ENCODE measurements at places on chromosomes 12 and 14.

DNA sequence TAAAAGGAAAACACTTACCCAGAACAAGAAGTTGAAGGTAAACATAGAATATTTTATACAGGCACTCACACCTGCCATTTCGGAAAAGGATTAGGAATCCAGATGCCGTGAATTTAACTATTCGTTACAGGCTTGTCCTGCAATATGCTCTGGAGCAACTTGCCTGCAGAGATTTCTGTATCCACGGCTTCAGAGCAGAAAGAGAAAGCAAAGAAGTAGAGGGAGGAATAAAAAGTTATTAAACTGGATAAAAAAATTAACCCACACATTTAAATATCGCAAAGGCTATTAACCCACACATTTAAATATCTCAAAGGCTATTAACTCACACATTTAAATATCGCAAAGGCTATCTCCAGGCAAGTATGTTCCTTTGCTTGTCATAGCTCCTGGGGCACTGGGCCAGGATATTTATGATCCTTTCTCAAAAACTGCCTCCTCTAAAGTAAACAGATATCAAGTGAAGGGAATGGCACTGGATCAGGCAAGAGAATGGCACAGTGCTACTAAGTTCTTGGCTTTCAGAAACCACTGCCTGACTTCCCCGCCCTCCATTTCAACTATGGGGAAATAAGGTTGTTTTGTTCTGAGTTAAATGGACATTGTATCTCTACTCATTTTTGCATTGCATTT lies at the start of gene TSPAN8:
Gene TSPAN8 (minus strand): TSS at position 399 of the 633 bp plus-strand sequence. CDS start 321 bp downstream, at position 78.
- DNase-seq, result no peak

- DNase-seq, result peak; percentile 63
Observed at GRCh38 chr12:79547735-79548609, 142.8 kb downstream of the PAWR start.

DNA sequence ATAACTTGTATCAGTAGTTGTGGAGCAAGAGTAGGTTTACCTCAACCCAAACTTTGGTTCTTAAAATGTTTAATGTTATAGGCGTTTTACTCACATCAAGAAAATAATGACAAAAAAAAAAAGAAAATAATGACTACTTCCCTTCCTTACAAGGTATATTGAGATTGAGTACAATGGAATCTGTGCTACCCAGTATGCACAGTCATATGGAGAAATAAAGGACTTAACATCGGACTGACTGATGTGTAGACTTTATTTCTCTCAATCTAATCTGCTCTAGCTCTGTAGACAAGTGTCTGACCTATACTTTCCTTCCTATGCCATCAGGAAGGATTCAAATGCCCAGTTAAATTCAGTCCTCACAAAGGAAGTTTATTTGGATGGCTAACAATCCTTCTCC lies 14.4 kb downstream of the MUCL1 start:
- DNase-seq, result no peak

DNA sequence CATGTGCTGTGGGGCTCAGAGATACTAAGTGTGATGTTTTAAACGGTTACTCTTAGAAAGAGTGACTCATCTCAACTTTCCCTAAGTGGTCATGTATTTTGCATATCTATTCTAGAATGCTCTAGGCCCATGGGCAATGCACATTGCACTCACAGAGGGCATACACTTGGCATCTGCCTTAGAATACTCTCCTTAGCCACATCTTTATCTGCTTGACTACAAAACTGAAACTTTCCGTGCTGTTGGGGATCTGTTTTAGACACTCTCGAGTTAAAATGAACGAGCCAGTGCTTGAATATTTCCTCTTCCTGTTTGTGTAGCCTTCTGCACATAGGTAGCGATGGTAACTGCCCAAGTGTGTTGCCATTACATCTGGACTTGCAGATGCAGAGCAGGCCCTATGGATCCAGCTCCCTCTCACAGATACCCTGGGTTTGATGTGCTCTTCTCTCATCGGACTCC lies 180.5 kb downstream of the CAND1 start:
- DNase-seq, result no peak

GRCh38 chr12:12925388-12925787 lies 26.6 kb downstream of the GPRC5D start:
- DNase-seq, result no peak

GRCh38 chr14:66066981-66067776 lies 419.0 kb upstream of the CCDC196 start:
- no peak for DNase-seq

DNA sequence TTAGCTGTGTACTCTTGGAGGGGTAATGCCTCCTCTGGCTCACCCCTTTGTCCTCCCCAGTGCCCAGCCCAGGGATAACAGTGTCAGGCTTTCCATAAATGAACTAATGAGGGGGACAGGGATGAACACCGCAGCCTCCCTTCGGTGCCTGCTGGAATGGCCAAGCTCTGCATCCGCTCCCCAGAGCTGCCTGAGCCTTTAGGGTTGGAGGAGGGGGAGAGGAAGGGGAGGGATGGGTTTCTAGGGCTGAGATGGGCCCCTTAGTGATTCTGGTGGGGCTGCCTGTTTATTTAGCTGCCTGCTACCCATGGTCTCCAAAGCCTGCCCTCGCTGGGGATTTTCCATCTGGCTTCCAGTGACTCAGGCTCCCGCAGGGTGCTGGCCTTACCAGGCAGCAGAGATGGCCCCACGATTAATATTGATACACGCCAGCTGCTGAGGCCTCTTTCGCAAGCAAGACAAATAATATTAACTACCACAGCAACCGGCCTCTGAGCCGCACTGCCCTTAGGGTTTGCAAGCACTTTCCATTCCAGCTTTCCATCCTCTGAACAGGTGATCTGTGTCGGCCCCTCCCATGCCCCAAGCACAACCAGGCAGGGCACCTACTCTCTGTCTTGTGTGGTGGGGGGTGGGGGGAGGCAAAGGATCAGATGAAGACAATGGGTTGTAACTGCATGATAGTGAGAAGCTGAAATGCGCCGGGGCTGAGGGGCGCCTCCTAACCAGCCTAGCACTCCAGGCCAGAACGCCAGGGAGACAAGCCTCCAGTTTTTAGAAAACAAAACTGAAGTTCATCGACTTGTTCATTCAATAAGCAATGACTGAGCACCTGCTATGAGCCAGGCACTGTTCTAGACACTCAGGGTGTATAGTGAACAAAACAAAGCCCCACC lies 56.7 kb downstream of the C14orf132 start:
- DNase-seq, result no peak

- DNase-seq, result no peak
Observed at GRCh38 chr12:81010641-81011040, 67.2 kb upstream of the ACSS3 start.

DNA sequence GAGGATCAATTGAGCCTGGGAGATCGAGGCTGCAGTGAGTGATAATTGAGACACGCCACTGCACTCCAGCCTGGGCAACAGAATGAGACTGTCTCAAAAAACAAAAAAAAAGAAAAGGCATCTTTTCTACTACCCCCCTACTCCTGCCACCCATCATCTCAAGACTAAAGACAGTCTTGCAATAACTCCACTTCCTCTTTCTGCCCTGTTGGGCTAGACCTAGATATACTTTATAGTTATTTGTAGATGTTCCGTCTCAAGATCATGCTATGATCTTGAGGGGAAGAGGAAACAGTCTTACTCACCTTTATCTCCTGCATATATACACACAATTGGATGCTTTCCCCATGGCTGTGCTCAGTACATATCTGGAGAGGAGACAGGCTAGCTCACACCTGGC lies 12.1 kb upstream of the ESPL1 start:
- no peak for DNase-seq

DNA sequence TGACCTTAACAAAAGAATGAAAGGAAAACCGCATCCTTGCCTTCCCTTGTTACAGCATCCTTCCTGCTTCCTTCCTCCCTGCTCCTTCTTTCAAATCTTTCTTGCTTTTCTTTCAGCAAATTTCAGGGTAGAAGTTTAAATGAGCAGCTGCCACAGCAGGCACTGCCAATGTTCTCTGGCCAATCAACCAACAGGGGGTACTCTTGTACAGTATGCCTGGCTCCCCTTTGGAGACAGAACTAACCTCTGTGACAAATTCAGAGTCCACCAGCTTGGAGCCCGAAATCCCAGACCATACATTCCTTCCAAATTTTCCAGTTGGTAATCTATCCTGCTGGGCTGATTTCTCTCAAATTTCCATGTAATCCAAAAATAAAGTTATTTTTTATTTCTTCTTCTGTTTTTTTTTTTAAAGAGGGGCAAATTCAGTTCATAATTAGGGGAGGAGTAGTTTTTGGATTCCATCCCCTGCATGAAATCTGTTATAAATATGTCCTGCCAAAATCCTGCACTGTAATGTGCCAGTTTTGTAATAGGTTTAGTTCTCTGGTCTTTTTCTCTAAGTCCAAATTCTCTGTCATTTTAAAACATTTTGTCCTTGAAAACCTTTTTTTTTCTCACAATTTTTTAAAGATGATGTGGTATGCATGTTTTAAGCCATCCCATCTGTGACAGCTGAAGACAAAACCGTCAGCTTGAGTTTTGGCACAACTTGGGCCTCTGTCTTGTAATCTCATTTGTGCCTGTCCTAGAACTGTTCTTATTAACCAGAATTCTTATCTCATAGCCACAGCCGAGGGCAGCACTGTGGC lies 610.0 kb upstream of the LMO3 start:
- no peak for DNase-seq

GRCh38 chr14:60095781-60096450 lies 4.2 kb downstream of the PCNX4 start:
- DNase-seq, result no peak

GRCh38 chr12:115672086-115672485 lies 605.4 kb downstream of the MED13L start:
- no peak for DNase-seq

DNA sequence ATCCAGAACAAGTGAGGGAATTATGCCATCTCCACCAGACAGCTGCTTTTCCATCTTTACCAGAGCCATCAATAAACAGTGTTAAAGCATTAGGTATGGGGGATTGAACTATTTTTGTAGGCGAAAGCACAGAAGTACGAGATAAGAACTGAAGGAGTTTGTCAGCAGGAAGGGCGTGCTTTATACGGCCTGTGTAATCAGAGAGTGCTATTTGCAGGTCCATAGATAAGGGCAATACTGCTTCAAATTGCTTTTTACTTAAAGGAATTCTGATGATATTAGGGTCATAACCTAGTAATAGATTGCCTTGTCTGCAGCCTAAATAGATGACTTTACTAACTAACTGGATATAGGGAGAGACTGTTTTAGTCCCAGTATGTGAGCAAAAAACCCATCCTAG lies 20.3 kb upstream of the CLEC4E start:
- no peak for DNase-seq

DNA sequence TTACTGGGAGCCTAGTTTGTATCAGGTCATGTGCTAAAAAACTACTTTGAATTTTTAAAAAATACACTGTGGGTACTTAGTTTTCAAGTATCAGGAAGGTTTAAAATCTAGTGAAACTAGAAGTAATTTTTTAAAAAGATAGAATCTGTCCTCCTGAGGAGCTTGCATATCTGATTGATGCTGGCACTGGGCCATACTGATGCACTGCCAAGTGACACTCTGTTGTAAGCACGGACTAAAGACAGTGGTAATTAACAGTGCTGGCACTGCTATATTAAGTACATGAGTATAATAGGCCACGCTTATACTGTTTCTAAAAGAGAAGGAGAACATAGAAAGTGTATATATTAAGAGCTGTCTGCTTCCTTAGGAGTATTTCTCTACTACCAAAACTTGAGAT lies 10.0 kb upstream of the TBC1D30 start:
- no peak for DNase-seq

DNA sequence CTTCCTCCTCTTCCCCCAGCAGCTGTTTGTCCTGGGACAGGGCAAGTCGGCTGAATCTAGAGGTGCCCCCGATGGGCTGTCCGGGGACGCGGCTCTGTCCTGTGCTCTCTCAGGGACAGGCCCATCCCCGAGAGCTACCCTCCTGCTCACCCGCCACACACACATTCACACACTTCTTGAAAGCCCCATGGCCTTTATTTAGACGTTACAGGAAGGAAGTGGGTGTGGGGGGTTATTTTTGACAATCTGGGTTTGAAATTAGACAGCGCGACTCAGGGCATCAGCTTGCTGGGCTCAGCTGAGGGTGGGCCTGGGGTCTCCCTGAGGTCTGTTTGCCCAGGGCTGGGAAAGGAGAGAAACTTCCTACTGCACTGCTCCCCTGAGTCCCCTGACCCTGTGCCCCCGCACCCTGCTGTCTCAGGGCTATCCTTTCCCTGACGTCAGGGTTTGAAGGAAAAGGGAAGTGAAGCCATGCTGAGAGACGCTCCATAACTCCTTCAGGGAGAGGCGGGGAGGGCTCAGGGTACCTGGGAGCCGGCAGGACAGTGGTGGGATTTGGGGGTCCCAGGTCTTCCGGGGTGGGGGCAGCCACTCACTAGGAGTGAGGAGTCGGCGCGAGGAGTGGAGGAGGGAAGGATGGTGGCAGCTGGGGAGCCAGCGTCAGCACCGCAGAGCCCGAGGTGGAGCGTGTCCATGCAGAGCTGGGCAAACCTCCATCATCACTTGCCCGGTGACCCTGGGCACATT lies 8.1 kb downstream of the PTPN6 start:
- peak; percentile 48 for DNase-seq

DNA sequence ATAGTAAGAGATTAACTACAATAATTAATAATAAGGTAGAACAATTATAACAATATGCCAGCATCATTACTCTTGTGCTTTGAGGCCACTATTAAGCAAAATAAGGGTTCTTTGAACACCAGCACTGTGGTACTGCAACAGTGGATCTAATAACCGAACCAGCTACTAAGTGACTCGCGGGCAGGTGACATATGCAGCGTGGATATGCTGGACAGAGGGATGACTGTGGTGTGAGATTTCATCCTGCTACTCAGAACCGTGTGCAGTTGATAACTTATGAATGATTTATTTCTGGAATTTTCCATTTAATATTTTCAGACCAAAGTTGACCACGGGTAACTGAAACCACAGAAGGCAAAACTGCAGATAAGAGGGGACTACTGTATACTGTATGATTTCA lies 34.4 kb downstream of the BMAL2 start:
- DNase-seq, result no peak

DNA sequence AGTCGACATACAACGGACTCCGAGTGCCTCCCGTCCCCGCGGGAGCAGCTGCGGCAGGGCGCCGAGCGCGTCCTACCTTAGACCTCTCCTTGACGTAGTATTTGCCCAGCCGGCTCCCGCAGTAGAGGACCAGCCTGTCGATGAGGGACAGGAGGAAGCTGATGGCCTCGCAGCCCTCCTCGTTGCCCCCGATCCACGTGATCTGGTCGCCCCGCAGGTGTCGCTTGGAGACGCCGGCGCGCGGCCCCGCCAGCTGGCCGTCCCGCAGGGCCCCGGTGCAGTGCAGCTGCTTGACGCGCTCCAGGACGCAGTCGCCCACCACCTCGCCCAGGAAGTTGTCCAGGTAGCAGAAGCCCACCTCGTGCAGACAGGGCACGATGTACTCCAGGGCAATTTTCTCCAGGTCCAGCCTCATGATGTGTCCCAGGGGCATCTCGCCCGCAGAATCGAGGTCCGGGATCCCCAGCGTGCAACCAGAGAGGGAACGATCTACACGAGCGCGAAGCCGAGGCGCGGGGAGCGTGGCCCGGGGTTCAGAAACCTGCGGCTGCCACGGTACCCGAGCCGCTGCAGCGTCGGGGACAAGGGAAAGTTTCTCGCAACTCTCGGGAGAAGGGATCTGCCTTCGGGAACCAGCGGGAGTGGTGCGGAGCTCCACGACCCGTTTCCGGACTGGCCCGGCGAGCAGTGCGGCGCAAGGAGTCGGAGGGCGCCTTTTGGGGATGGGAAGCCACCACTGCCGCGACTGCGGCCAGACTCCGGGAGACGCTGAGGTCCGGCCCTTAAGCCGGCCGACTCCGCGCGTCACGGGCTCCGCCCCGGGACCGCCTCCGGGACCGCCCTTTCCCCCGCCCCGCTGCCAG lies at the start of gene EGLN3:
Gene EGLN3 (minus strand): TSS at position 755 of the 863 bp plus-strand sequence. CDS start 322 bp downstream, at position 433.
- DNase-seq, result peak; percentile 95
